ENCODE measurements at places on chromosomes 12 and 14. TPM values are rescaled to one million over a fixed set of nuclear protein-coding genes. Genes with fewer than 3 reads are reported as not detected.

Gene ADAM21
- total RNA-seq, result 0.15 TPM

Gene FOXJ2
- total RNA-seq, result 17.1 TPM

Gene SIVA1
- 109 TPM for total RNA-seq

Gene CEBPE
- total RNA-seq, result 0.19 TPM

Gene CCDC184
- total RNA-seq, result 0.36 TPM

Gene PIWIL1
- total RNA-seq, result not detected

Gene LRTM2
- total RNA-seq, result not detected

Gene KIF21A
- 28.5 TPM for total RNA-seq

Gene NTS
- total RNA-seq, result not detected

Gene TSPAN19
- not detected for total RNA-seq

- DNase-seq, result no peak
- H3K4me1 ChIP-seq, result peaks cover 2% of the 10 kb centered on the region
- no peak overlapping the region for H3K27ac ChIP-seq
These were observed 4.2 kb upstream of the TRHDE start for GRCh38 chr12:72267974-72268373.

GRCh38 chr12:54276368-54276767 lies 3.6 kb downstream of the CBX5 start:
- H3K4me3 ChIP-seq, result no peak overlapping the region
- peaks cover 60% of the 10 kb centered on the region for H3K4me1 ChIP-seq
- H3K27ac ChIP-seq, result peak overlapping the region; percentile 80
- DNase-seq, result no peak

DNA sequence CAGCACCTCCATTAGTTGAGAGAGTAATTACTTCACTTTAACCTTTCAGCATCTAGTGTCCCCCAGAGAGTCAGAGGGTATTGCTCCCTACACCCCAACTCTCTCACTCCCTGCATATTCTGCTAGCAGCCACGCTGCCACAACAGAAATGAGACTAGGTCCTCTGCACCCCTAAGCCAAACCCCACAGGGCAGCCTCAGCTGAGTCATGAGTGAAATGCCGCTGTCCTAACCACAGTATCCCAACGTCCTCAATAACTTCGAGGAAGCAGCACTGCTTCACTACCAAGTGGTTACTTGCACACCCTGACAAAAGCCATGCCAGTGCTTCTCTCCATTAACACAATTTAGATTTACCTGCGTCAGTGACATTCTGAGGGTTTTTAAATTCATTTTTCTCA lies 6.9 kb upstream of the LYZ start:
- H3K27ac ChIP-seq, result no peak overlapping the region
- no peak for DNase-seq
- no peaks in the 10 kb centered on the region for H3K36me3 ChIP-seq
- H3K4me1 ChIP-seq, result no peaks in the 10 kb centered on the region
- no peak overlapping the region for H3K4me3 ChIP-seq

GRCh38 chr12:95257541-95257940 lies 39.9 kb downstream of the VEZT start:
- H3K27me3 ChIP-seq, result no peaks in the 10 kb centered on the region
- no peak overlapping the region for H3K27ac ChIP-seq
- no peak for DNase-seq
- H3K4me1 ChIP-seq, result no peaks in the 10 kb centered on the region

- no peak overlapping the region for H3K4me3 ChIP-seq
- H3K27me3 ChIP-seq, result no peaks in the 10 kb centered on the region
- no peaks in the 10 kb centered on the region for H3K4me1 ChIP-seq
- no peak overlapping the region for H3K27ac ChIP-seq
These were observed 262.7 kb upstream of the ALG10B start for GRCh38 chr12:38053655-38054464.

GRCh38 chr12:124550123-124551089 lies 17.0 kb downstream of the NCOR2 start:
- peaks cover 86% of the 10 kb centered on the region for H3K4me1 ChIP-seq
- no peak overlapping the region for H3K27ac ChIP-seq
- no peak for DNase-seq
- H3K27me3 ChIP-seq, result no peaks in the 10 kb centered on the region
- H3K4me3 ChIP-seq, result no peak overlapping the region

GRCh38 chr14:70148911-70149595 lies 39.7 kb downstream of the SLC8A3 start:
- DNase-seq, result no peak
- peaks cover 10% of the 10 kb centered on the region for H3K27me3 ChIP-seq
- no peaks in the 10 kb centered on the region for H3K36me3 ChIP-seq
- H3K4me1 ChIP-seq, result no peaks in the 10 kb centered on the region
- no peak overlapping the region for H3K27ac ChIP-seq

- no peaks in the 10 kb centered on the region for H3K36me3 ChIP-seq
- H3K27me3 ChIP-seq, result no peaks in the 10 kb centered on the region
- no peak for DNase-seq
- H3K27ac ChIP-seq, result no peak overlapping the region
- H3K4me1 ChIP-seq, result no peaks in the 10 kb centered on the region
- no peak overlapping the region for H3K4me3 ChIP-seq
These were observed 18.4 kb downstream of the PIGH start for GRCh38 chr14:67581643-67582042.

DNA sequence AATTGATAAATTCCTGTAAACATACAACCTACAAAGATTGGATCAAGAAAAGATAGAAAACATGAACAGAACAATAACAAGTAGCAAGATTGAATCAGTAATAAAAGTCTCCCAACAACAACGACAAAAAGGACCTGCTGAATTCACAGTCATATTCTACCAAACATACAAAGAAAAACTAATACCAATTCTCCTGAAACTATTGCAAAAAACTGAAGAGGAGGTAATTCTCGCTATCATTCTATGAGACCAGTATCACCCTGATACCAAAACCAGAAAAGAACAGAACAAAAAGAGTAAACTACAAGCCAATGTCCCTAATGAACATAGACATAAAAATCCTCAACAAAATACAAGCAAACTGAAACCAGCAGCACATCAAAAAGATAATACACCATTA lies 14.4 kb downstream of the SLC25A21 start:
- no peaks in the 10 kb centered on the region for H3K4me1 ChIP-seq
- no peak for DNase-seq
- H3K4me3 ChIP-seq, result no peak overlapping the region
- H3K27me3 ChIP-seq, result no peaks in the 10 kb centered on the region

- no peak for DNase-seq
- H3K27me3 ChIP-seq, result no peaks in the 10 kb centered on the region
- H3K36me3 ChIP-seq, result peaks cover 2% of the 10 kb centered on the region
- no peak overlapping the region for H3K27ac ChIP-seq
- H3K4me1 ChIP-seq, result peaks cover 10% of the 10 kb centered on the region
These were observed 24.1 kb upstream of the UBC start for GRCh38 chr12:124938587-124938986.

- peaks cover 2% of the 10 kb centered on the region for H3K4me1 ChIP-seq
- DNase-seq, result peak; percentile 80
- no peak overlapping the region for H3K4me3 ChIP-seq
- H3K27me3 ChIP-seq, result no peaks in the 10 kb centered on the region
These were observed 4.5 kb downstream of the DAO start for GRCh38 chr12:108884116-108885012.

DNA sequence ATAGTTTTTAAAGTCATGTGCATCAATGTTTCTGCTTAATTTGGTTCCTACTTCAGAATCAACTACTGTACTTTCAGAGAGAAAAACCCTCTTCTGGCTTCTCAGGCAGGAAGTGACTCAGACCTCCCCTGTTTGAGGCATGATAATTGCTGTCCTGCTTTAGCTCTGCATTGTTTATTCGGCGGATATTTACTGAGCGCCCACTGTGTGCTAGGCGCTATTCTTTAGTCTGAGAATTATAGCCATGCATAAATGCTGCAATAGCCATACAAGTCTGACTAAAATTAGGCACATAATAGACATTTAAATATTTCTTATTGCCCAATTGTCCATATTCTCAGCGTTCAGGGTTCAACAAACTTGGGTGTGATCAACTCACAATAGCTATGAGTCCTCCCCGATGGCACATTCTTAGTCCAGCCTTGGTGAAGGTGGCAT lies 6.1 kb upstream of the AMIGO2 start:
- H3K36me3 ChIP-seq, result peaks cover 7% of the 10 kb centered on the region
- peaks cover 51% of the 10 kb centered on the region for H3K4me1 ChIP-seq
- DNase-seq, result peak; percentile 59
- H3K27me3 ChIP-seq, result no peaks in the 10 kb centered on the region
- peak overlapping the region; percentile 47 for H3K4me3 ChIP-seq

GRCh38 chr14:34539407-34540180 lies at the start of gene EAPP:
TSS of gene EAPP (minus strand) at chr14:34539701. CDS start at chr14:34539628, 73 bp downstream.
- peak within 1 kb of the TSS; percentile 98 for H3K27ac ChIP-seq
- H3K27me3 ChIP-seq, result no peaks in the 10 kb centered on the region
- H3K4me1 ChIP-seq, result peaks cover 31% of the 10 kb centered on the region
- H3K4me3 ChIP-seq, result peak within 1 kb of the TSS; percentile 99
- peak; percentile 98 for DNase-seq

DNA sequence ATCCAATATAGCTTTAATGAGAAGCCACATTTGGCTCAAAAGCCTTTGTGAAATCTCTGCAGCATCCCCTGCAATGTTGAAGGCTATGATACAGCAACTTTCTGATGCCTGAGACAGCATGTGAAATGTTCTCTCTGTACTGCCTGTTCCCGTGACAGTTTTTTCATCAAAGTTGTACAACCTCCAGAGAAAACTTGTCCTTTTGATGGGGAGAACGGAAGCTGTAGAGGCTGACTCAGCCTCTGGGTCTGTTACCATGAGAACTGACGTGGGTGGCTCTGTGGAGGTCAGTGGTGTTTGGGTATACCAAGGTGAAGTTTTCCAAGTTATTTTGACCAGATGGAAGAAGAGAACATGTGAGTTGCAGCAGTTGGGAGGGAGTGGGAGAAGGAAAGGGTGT lies 17.0 kb downstream of the SLC4A8 start:
- H3K36me3 ChIP-seq, result no peaks in the 10 kb centered on the region
- no peak overlapping the region for H3K4me3 ChIP-seq
- no peak overlapping the region for H3K27ac ChIP-seq
- H3K4me1 ChIP-seq, result peaks cover 17% of the 10 kb centered on the region

GRCh38 chr14:66069036-66069435 lies 417.1 kb upstream of the CCDC196 start:
- H3K27ac ChIP-seq, result no peak overlapping the region
- H3K4me3 ChIP-seq, result no peak overlapping the region
- H3K36me3 ChIP-seq, result no peaks in the 10 kb centered on the region
- no peak for DNase-seq
- H3K27me3 ChIP-seq, result peaks cover 1% of the 10 kb centered on the region
- no peaks in the 10 kb centered on the region for H3K4me1 ChIP-seq

DNA sequence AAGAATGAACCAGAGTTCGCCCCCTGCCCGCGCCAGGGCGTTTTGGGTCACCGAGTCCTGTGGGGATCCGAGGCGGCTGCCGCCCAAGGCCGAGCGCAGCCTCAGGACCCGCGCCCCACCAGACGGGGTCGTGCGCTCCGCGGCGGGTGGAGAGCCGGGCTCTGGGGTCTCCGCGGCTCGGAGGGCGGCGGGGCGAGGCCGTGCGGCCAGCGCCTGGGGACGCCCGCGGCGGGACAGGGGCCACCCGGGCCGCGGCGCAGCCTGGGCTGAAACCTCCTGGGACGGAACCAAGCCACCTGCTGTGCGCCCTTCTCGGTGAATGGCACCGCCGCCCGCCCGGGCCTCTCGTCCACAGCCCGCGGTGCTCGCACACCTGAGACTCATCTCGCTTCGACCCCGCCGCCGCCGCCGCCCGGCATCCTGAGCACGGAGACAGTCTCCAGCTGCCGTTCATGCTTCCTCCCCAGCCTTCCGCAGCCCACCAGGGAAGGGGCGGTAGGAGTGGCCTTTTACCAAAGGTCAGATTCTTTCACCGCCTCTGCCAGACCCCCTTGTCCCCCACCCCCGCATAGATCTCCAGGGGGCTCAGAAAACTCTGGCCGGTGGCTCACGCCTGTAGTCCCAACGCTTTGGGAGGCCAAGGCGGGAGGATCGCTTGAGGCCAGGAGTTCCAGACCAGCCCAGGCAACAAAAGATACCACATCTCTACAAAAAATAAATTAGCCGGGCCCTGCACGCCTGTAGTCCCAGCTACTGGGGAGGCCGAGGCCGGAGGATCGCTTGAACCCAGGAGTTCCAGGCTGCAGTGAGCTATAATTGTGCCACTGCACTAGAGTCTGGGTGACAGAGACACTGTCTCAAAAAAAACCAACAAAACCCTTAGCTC lies 901 bp downstream of the B3GNT4 start:
- no peak overlapping the region for H3K27ac ChIP-seq
- DNase-seq, result no peak
- peaks cover 9% of the 10 kb centered on the region for H3K4me1 ChIP-seq
- H3K4me3 ChIP-seq, result peak overlapping the region; percentile 57

- no peak for DNase-seq
- no peaks in the 10 kb centered on the region for H3K4me1 ChIP-seq
- H3K27me3 ChIP-seq, result no peaks in the 10 kb centered on the region
- H3K4me3 ChIP-seq, result no peak overlapping the region
These were observed 24.6 kb downstream of the ATG2B start for GRCh38 chr14:96338551-96338950.

DNA sequence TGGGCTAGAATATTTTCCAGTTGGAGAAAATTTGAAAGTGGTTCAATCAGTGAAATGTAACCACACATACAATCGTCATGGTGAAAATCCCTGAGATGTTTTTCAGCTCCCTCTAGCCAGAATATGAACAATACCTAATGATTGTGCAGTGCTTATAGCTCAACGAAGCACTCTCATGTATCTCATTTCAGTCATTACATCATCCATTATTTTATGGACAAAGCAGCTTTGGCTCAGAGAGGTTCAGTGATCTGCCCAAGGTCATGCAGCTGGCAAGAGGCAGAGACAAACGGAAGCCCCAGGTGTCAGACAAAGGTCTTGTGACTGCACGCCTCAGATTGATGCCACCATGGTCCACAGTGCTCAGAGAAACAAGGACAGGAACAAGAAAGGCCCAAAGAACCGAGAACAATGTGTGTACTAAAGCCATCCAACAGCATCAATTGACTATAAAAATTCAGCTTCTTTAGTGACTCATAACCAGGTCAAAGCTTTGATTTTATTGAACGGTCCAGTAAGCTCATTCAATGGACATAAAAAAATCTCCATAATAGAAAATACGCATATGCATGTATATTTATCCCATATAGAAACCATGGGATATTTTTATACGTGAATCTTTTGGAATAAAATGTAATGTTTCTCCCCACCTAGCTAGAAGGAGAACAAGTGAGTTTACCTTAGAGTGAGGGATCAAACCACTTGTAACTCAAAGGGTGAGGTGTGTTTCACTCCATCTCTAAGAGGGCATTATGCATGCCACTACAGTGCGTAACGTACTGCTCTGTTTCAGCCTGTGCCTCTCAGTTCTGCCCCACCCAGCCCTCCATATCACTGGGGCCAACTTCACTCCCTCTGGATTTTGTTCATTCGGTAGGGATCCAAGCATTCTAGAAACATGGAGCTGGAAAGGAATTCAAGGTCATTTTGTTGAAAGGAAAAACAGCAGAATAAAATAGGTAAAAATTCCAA lies 141.8 kb downstream of the GRIN2B start:
- no peaks in the 10 kb centered on the region for H3K36me3 ChIP-seq
- H3K27ac ChIP-seq, result no peak overlapping the region
- H3K4me3 ChIP-seq, result no peak overlapping the region
- H3K27me3 ChIP-seq, result no peaks in the 10 kb centered on the region
- no peak for DNase-seq

- no peak for DNase-seq
- peaks cover 5% of the 10 kb centered on the region for H3K36me3 ChIP-seq
- peaks cover 25% of the 10 kb centered on the region for H3K27me3 ChIP-seq
- H3K4me1 ChIP-seq, result peaks cover 5% of the 10 kb centered on the region
- H3K4me3 ChIP-seq, result no peak overlapping the region
These were observed 409.0 kb downstream of the TMEM121 start for GRCh38 chr14:105935384-105935783.

Data from activated CD4-positive, alpha-beta memory T cell treated with anti-CD3 and anti-CD28 coated beads for 36 hours (primary cell).